ENCODE measurements at places on chromosomes 3 and 15.

GRCh38 chr3:145006271-145006670 lies 1034.6 kb downstream of the DIPK2A start:
- DNase-seq, result no peak

GRCh38 chr3:124780356-124780755 lies 50.1 kb downstream of the UMPS start:
- DNase-seq, result no peak

DNA sequence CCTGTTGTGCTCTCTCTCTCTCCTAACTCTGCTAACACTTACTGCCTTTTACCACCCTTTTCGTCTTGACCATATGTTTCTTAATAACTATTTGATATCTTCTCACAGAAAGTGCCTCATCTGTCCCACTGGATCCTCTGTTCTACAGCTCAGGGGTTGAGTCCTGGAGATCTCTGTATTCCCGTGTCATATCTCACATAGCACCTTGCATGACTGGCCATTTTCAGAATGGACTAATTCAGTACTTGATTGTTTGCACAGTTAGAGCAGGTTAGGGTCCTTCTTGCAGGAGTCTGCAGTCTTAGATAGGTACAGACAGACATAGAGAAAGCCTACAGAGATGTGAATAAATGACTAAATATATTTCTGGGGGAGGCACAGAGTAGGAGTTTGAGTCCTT lies 20.9 kb downstream of the HACD3 start:
- DNase-seq, result no peak

- DNase-seq, result no peak
These were observed 735.1 kb upstream of the LMCD1 start for GRCh38 chr3:7766530-7766929.

DNA sequence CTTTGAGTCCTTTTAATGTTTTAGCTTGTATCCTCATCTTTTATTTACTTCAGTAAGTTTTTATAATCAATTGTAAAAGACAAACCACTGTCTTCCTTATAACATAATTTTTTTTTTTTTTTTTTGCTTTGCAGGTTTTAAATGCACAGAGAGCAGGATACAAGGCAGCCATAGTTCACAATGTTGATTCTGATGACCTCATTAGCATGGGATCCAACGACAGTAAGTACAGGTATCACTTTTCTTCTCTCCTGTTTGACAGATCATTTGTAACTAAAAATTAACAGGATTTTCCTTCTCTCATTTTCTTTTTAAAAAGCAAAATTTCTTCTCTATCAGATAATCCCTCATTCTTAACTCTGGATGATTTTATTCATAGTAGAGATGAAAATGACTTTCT lies 75.4 kb downstream of the PFN2 start:
- DNase-seq, result no peak

DNA sequence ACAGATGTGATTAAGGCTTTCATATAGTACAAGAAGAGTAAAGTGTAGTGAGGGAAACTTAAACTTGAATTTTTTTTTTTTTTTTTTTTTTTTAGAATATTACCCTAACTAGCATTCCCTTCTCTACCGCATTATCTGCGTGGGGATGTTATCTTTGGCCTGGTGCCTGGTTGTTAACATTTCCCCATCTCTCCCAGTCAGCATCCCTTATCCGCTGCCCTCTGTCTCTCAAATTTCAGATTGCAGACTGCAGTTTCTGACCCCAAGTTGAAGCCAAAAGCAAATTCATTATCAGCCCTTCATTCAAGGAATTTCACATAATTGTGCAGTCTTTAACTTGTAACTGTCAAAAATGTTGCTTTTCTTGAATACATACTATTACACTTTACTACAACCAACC lies 353.0 kb downstream of the PLOD2 start:
- no peak for DNase-seq
